ENCODE measurements at places on chromosomes 6 and 20.
A peak's percentile ranks its signal among the peaks of the same experiment; 100 is the strongest.

- no peaks in the 10 kb centered on the region for H3K36me3 ChIP-seq
- H3K27ac ChIP-seq, result no peak overlapping the region
- no peaks in the 10 kb centered on the region for H3K27me3 ChIP-seq
- no peak for DNase-seq
- no peaks in the 10 kb centered on the region for H3K4me1 ChIP-seq
These were observed 356.3 kb downstream of the HTR1B start for GRCh38 chr6:77106992-77107391.

DNA sequence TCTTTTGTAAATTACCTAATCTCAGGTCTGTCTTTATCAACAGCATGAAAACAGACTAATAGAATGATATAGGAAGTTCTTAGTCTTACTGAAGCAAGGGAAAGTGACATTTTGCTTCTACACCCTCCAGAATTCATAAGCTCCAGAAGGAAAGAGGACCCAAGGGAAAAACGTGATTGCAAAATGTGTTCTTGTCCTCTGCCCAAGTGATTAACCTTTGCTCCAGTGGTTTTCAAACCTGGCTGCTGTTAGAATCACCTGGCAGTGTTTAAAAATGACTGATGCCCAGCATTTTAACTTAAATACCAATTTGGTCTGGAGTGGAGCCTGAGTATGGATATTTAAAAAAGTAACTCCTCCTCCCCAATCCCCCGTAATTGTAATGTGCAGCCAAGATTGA lies 191.4 kb downstream of the SLC16A10 start:
- H3K27ac ChIP-seq, result no peak overlapping the region
- peaks cover 53% of the 10 kb centered on the region for H3K36me3 ChIP-seq
- H3K27me3 ChIP-seq, result no peaks in the 10 kb centered on the region
- H3K4me1 ChIP-seq, result no peaks in the 10 kb centered on the region
- no peak overlapping the region for H3K4me3 ChIP-seq

GRCh38 chr6:53547166-53547810 lies 2.4 kb upstream of the GCLC start:
- no peaks in the 10 kb centered on the region for H3K36me3 ChIP-seq
- no peaks in the 10 kb centered on the region for H3K27me3 ChIP-seq
- H3K4me3 ChIP-seq, result peak overlapping the region; percentile 65

DNA sequence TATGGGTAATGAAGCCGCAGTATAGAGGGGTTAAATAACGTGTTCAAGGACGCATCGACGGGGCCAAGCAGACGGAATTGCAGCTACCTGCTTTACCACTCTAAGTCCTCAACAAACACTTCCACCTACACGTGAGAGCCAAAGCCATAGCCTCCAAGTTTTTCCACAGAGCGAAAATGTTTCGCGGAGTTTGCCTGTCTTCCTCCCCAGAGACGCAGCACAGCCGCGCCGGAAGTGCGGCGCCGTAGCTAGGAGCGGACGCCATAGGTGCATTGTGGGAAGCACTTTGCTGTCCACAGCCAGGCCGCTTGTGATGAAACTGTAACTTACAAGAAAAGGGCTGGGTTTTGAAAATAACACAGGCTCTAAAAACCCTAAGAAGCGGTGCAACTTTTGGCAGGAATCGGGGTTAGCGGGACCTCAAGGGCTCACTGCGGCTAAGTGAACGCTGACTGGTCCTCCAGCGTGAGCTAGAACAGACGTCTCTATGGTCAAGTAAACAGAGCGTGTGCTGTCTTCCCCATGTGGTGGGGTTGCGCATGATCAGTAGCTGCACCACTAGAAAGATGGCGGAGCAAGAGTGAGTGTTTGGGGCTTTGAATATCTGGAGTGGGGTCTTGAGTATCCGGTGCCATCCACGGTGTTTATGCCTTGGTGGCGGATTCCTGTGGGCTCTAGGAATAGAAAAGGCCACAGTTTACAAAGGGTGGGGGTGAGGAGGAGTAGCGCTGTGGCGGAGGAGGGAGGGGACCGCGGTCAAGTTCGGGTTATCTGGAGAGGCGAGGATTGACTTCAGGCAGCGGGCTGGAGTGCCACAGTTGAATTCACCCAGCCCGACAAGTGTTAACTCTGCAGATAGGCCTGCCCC lies at the start of gene RPL7L1:
RPL7L1 (plus strand) TSS at position 245 of the 868 bp plus-strand sequence; CDS start at position 540, 295 bp downstream.
- peak; percentile 91 for DNase-seq
- H3K36me3 ChIP-seq, result peaks cover 14% of the 10 kb centered on the region
- peak within 1 kb of the TSS; percentile 67 for H3K4me3 ChIP-seq
- H3K4me1 ChIP-seq, result no peaks in the 10 kb centered on the region
- H3K27ac ChIP-seq, result peak within 1 kb of the TSS; percentile 94

DNA sequence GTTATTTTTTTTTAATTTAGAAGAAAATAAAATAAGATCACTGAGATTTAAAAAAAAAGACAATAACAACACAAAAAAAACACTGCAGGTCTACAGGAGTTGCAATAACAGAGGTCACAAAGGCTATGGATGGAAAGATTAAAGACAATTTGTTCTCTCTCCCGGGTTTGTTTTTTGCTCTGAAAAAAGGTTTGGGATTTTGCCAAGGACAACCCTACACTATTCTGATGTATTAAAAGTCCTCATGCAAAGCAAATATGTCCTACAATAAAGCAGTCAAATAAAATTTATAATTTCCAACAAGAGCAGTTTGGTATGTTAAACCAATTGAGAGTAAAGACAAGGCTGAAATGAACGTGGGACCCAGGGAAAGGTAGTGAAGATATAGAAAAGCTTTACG lies 55.6 kb downstream of the PTPRK start:
- H3K27me3 ChIP-seq, result no peaks in the 10 kb centered on the region
- no peak overlapping the region for H3K27ac ChIP-seq
- no peaks in the 10 kb centered on the region for H3K36me3 ChIP-seq
- no peak for DNase-seq

DNA sequence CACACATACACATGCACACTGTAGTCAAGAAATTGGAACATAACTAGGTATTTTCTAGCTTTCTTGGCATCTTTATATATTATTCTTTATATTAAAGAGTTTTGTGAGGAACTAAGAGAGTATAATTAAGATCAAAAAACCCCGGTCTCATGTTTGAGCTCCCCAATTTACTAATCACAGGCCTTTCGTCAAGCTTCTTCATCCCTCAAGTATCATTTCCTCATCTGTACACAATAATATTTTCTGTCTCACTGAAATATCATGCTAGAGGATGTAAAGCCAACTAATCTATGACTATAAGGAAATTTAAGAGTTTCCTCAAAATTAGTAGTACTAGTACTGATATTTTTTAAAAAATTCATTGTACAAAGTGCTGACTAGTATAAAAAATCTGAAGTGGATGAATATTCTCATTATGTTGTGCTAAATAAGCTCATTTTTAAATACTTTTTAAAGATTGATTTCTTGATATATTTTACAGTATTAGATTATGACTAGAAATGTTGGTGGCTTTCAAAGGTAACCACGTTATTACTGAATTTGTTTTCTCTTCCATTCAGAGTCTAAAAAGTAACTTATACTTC lies 28.0 kb downstream of the PEX3 start:
- no peaks in the 10 kb centered on the region for H3K27me3 ChIP-seq
- peaks cover 64% of the 10 kb centered on the region for H3K36me3 ChIP-seq
- H3K4me3 ChIP-seq, result no peak overlapping the region
- no peak for DNase-seq

- DNase-seq, result no peak
- H3K27me3 ChIP-seq, result peaks cover 18% of the 10 kb centered on the region
- H3K36me3 ChIP-seq, result no peaks in the 10 kb centered on the region
- no peak overlapping the region for H3K4me3 ChIP-seq
These were observed 37.5 kb upstream of the ADGRF1 start for GRCh38 chr6:47079638-47080037.

GRCh38 chr20:41111578-41111951 lies 25.8 kb upstream of the PLCG1 start:
- no peaks in the 10 kb centered on the region for H3K4me1 ChIP-seq
- H3K4me3 ChIP-seq, result no peak overlapping the region
- H3K27ac ChIP-seq, result no peak overlapping the region
- H3K27me3 ChIP-seq, result no peaks in the 10 kb centered on the region

- no peaks in the 10 kb centered on the region for H3K27me3 ChIP-seq
- H3K4me3 ChIP-seq, result no peak overlapping the region
- no peaks in the 10 kb centered on the region for H3K4me1 ChIP-seq
- H3K27ac ChIP-seq, result no peak overlapping the region
These were observed 501.1 kb downstream of the PTPRT start for GRCh38 chr20:42688576-42688975.

DNA sequence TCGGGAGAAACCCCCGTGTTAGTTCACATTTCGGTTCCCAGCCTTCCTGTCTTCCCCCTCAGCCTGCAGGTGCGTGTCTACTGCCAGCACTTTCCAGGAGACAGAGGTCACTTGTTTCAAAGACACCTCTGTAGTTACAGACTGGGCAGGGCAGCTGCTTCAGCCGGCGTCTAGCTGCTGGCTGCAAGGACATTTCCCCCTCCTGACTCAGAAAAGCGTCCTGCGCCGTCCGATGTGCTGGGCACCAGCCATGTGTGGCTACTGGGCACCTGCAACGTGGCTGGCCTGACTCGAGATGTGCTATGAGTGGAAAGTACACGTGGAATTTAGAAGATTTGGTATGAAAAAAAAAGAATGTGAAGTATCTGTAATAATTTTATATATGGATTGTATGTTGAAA lies 37.6 kb downstream of the RRBP1 start:
- H3K36me3 ChIP-seq, result peaks cover 12% of the 10 kb centered on the region
- no peak overlapping the region for H3K4me3 ChIP-seq
- H3K27me3 ChIP-seq, result no peaks in the 10 kb centered on the region
- no peak for DNase-seq
- H3K4me1 ChIP-seq, result peaks cover 48% of the 10 kb centered on the region

- peaks cover 7% of the 10 kb centered on the region for H3K4me1 ChIP-seq
- H3K4me3 ChIP-seq, result no peak overlapping the region
- no peaks in the 10 kb centered on the region for H3K36me3 ChIP-seq
- no peak overlapping the region for H3K27ac ChIP-seq
These were observed 40.4 kb downstream of the SPDEF start for GRCh38 chr6:34515473-34516387.

GRCh38 chr20:36741072-36741471 lies 4.8 kb downstream of the NDRG3 start:
- no peaks in the 10 kb centered on the region for H3K36me3 ChIP-seq
- H3K4me1 ChIP-seq, result peaks cover 7% of the 10 kb centered on the region
- no peaks in the 10 kb centered on the region for H3K27me3 ChIP-seq
- H3K4me3 ChIP-seq, result no peak overlapping the region
- no peak for DNase-seq
- no peak overlapping the region for H3K27ac ChIP-seq

DNA sequence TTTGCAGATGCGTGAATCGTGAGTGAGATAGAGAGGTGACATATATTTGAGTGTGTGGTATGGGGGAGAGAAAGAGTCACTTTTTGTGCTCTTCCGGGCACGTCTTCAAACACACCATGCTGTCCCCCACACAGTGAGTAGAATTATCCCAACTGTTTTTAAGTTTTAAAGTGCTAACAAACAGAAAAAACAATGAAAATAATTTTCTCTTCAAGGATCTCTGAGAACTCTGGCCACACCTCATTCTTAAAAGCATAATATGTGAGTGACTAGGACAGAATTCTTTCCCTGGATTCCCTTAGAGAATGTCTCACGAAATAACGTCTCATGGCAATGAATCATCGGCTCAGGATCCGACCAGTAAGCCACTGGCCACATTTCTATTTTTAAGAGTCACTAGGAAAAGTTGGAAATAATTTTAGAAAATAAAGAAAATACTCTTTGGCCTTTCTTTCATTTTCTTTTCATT lies 235.7 kb upstream of the ZNF217 start:
- no peaks in the 10 kb centered on the region for H3K36me3 ChIP-seq
- peak overlapping the region; percentile 82 for H3K27ac ChIP-seq
- peak overlapping the region; percentile 32 for H3K4me3 ChIP-seq
- DNase-seq, result no peak

DNA sequence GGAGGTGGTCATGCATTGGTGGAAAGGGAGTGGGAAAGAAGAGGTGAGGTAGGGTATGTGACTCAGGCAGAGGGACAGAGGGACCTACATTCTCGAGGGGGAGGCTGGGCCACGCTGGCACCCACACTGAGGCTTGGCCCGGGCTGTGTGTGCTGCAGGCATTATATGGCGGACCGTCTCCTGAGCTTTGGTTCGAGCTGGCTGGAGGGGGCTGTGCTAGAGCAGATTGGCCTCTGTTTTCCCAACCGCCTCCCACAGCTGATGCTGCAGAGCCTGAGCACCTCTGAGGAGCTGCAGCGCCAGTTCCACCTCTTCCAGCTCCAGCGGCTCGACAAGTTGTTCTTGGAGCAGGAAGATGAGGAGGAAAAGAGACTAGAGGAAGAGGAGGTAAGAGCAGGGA lies 23.4 kb downstream of the DNPH1 start:
- H3K4me3 ChIP-seq, result no peak overlapping the region
- H3K36me3 ChIP-seq, result peaks cover 57% of the 10 kb centered on the region
- H3K4me1 ChIP-seq, result no peaks in the 10 kb centered on the region
- no peaks in the 10 kb centered on the region for H3K27me3 ChIP-seq
- DNase-seq, result peak; percentile 46

- peaks cover 37% of the 10 kb centered on the region for H3K4me1 ChIP-seq
- H3K27me3 ChIP-seq, result no peaks in the 10 kb centered on the region
- no peak overlapping the region for H3K27ac ChIP-seq
- H3K4me3 ChIP-seq, result no peak overlapping the region
- no peak for DNase-seq
- peaks cover 30% of the 10 kb centered on the region for H3K36me3 ChIP-seq
These were observed 44.9 kb downstream of the SNX9 start for GRCh38 chr6:157867981-157868380.

GRCh38 chr20:12171923-12172524 lies 254.3 kb downstream of the BTBD3 start:
- no peak for DNase-seq
- H3K4me3 ChIP-seq, result no peak overlapping the region
- H3K27ac ChIP-seq, result no peak overlapping the region
- H3K27me3 ChIP-seq, result no peaks in the 10 kb centered on the region
- no peaks in the 10 kb centered on the region for H3K4me1 ChIP-seq

GRCh38 chr20:6086868-6087267 lies 33.0 kb upstream of the LRRN4 start:
- no peaks in the 10 kb centered on the region for H3K36me3 ChIP-seq
- no peak overlapping the region for H3K27ac ChIP-seq
- no peaks in the 10 kb centered on the region for H3K4me1 ChIP-seq
- DNase-seq, result no peak
- H3K4me3 ChIP-seq, result no peak overlapping the region

DNA sequence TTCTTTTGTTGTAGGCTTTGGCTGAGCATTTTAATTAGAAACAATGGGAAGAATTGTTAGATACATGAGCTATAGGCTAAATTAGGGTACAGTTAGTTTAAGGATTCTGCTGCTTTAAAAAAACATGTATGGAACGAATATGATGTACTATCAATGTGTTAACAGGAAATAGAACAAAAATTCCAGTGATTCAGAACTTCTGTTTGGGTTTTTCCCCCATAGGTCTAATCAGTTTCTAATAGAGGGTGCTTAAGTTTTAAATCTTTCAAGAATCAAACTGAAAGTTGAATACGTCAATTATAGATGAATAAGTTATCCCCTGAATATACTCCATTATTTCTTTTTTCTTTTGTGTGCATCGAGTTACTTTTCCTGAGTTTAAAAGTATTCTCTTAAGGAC lies 1.9 kb downstream of the TAB2 start:
- H3K4me1 ChIP-seq, result peaks cover 47% of the 10 kb centered on the region
- no peak for DNase-seq
- no peaks in the 10 kb centered on the region for H3K36me3 ChIP-seq
- H3K27ac ChIP-seq, result peak overlapping the region; percentile 97

- H3K36me3 ChIP-seq, result no peaks in the 10 kb centered on the region
- no peak overlapping the region for H3K4me3 ChIP-seq
- H3K4me1 ChIP-seq, result no peaks in the 10 kb centered on the region
- DNase-seq, result no peak
- no peaks in the 10 kb centered on the region for H3K27me3 ChIP-seq
These were observed 38.0 kb downstream of the TNFAIP3 start for GRCh38 chr6:137904822-137905617.

All from tibial artery (tissue), 4 donors.